ENCODE measurements at places on chromosomes 5 and 9.

GRCh38 chr9:13939134-13939533 is 374.8 kb downstream of the NFIB start:
- no peak for DNase-seq

DNA sequence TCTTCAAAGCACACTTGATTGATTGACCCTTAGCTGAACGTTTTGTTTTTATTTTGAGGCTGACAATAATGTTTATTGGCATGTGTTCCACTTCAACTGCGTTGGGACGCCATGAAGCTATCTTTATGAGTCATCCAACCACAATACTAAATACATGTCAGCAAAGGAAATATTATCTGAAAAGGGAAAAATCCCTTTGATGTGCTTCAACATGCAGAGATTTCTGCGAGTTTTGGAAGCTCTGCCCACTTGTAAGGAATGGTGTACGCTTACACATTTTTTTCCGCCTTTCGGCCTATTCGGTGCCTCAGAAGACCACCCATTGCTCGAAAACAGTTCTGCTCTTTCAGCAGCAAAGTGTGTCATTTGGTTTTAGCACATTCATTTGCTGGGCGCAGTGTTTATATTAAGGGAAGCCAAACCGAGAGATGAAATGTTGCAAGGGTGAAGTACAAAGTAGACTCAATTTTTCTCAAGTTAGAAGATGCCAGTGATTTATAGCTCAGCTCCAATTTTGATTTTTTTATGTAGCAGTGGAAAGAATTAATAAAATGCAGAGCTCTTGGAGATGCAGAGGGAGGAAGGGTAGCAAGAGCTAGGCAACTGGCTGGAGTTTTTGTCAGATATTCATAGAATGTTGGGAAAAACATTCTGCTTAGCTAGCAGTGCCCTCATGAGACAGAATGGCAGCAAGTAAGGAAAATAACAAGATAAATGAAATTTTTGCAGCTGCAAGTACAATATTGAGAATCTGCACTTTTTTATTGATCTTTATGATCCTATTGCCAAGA is 68.9 kb downstream of the PRDM6 start:
- no peak for DNase-seq

GRCh38 chr9:16974436-16974835 is 104.0 kb upstream of the BNC2 start:
- no peak for DNase-seq

DNA sequence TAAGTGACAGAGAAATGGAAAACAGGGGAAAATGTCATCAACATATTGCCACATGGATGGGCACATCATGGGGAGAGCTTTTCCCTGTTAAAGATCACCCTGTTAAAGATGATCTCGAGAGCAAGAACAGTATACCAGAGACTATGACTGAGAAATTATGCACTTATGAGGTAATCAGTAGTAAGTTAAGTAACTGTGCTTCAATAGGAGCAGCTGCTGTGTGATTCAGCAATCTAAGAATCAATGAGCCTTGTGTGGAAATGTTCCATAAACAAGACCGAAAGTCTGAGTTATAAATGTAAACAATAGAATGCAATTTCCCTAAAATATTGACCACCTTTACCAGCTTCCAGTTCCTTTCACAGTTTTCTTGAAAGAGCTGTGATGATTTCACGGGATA is 582.3 kb downstream of the CAAP1 start:
- no peak for DNase-seq

DNA sequence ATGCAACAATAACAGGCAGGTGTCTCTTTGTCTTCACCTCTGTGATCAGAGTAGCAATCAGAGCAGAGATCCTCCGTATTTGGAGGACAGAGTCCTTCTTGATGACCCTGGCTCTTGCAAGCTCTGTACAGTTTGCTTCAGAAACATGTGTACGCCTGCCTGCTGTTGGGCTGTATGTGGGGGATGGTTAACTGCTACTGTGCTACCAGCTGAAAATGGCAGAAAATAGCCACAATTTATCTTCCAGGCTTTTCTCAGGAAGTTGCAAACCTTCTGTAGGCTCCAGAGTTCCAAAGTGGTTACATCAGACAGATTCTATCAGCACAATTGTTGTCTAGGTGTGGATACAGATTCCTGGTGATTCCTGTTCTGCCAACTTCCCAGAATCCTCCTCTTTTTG is 35.5 kb downstream of the DDX46 start:
- no peak for DNase-seq

DNA sequence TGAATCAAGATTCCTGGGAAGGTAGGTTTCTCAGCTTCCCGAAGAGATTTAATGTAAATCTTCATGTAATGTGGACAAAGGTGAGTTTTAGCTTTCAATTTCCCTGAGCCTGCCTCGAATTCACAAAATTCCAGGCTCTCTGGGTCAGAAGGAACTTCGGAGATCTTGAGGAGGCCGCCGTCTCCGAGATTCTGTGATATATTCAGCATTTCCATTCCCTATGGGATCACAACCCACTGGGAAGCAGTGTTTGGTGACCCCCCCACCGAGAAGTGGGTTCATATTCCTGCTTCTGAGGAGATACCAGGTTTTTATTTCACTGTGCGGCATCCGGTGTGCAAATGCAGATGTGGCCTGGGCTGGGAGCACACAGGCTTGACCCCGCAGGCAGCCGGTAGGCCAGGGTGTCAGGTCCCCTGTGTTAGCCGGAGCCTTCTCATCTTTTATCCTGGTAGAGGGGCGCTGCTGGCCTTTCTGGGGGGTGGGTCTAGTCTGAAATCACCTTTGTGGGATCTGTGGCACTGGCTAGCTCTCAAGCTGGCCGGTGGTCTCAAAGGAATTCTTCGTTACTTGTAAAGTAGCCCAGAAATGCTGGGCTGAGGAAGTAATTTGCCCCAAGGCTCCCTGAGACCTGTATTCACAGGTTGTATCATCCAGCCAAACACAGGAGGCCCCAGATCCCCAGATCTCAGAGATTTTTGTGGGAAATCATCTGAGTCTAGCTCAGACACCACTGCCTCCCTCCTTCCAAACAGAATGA is 1.4 kb downstream of the PLEKHG4B start:
- no peak for DNase-seq

- no peak for DNase-seq
These were observed 12.4 kb downstream of the DNAJB5 start for GRCh38 chr9:35001803-35002502.

- no peak for DNase-seq
These were observed 23.4 kb downstream of the CORO2A start for GRCh38 chr9:98168941-98169488.

DNA sequence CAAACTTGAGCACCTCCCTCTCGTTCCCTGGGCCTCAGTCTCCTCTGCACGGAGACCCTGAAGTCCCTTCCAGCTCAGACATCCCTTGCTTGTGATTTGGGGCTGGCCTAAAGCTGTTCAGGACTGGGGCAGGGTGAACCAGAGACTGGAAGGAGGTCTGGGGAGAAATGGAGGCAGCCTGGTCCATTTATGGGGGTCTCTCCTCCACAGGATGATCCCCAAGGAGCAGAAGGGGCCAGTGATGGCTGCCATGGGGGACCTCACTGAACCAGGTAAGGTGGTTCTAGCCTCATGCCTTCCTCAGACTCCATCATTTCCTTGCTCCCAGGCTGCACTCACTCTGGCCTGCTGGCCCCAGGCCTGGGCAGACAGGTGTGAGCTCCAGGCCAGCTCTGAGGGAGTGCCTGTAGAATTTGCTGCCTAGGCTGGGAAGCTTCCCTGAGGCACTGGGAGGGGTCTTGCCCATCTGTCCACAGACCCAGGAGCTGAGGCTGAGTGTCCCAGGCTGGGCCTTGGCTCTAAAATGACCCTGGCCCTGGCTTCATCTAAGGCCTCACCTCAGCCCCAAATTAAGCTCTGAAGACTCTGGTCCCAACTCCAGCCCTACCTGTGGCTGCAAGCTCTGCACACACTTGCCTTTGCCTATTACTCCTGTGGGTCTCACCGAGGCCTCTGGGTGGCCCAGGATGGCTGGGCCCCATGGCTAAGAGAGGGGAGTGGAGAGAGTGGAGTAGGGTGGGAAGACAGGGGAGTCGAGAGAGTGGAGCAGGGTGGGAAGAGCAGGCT is 1.9 kb downstream of the MYOZ3 start:
- no peak for DNase-seq

Data from stimulated activated CD8-positive, alpha-beta memory T cell treated with anti-CD3 and anti-CD28 coated beads, Interleukin-4, amount 100 ng/mL, for 4 hours (primary cell).